ENCODE measurements at places on chromosomes 3 and 15.

DNA sequence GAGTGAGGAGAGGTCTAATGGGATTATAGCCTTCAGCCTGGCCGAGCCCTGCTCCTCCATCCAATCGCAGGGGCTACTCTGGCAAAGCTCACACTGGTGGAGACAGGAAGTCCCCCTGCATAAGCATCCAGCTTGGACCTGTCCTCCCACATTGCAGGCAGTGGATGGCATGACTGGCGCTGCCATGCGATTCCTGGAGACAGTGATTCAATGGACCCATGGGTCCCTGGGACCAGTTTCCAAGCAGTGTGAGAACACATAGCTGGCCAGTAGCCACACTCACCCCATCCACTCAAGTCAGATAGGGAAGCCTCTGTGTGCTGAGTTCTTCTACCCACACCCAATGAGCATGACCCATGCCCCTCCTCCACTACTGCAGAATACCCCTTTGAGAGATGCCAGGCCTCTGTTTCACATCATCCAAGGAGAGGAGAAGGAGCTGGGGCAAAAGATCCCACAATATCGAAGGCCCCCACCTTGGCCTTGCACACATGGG lies 18.1 kb upstream of the POC1A start:
- DNase-seq: no peak

GRCh38 chr3:41417574-41417973 lies 218.3 kb downstream of the CTNNB1 start:
- DNase-seq: no peak

- DNase-seq: no peak
Measured at GRCh38 chr3:354432-354831, 157.9 kb downstream of the CHL1 start.

DNA sequence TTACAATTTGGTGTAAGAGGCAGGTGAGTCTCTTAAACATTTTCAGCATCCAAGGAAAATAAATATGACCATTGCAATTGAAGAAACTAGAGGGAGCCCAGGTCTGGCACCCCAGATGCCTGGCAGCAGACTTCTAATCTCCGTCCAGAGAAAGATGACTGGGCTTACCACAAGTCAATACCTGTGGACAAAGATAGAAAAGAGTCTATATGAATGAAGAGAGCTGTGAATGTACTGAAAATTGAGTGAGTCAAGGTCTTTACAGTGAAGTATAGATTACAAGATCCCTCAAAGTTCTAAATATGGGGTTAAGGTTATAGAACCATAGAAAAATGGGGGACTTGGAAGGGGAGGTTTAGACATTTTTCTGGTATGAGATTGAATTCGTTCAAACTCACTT lies 827.4 kb upstream of the NR2F2 start:
- no peak for DNase-seq

GRCh38 chr15:47715856-47716445 lies 1.4 kb upstream of the SEMA6D start:
- DNase-seq: no peak
